ENCODE measurements at places on chromosomes 4 and X. TPM values are rescaled to one million over a fixed set of nuclear protein-coding genes. Genes with fewer than 3 reads are reported as not detected.

- DNase-seq, result no peak
These were observed 1.5 kb upstream of the COMMD8 start for GRCh38 chr4:47465004-47465403.

DNA sequence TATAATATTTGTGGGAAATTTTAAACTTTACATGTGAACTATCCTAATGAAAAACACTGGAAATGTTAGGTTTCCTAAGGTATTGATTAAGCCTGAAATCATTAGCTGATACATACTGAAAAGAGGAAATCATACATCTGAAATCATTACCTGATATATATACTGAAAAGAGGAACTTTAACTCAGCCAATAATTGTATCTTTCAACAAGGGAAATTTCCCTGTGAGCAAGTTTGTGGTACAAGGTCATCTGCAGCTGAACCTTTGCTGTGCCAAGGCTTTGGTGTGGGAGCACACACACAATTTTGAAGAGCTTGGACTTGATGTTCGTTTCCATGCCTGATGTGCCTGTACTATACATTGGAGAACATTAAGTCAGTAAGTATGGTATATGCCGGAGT, 131.9 kb upstream of the USP9X start:
- no peak for DNase-seq

DNA sequence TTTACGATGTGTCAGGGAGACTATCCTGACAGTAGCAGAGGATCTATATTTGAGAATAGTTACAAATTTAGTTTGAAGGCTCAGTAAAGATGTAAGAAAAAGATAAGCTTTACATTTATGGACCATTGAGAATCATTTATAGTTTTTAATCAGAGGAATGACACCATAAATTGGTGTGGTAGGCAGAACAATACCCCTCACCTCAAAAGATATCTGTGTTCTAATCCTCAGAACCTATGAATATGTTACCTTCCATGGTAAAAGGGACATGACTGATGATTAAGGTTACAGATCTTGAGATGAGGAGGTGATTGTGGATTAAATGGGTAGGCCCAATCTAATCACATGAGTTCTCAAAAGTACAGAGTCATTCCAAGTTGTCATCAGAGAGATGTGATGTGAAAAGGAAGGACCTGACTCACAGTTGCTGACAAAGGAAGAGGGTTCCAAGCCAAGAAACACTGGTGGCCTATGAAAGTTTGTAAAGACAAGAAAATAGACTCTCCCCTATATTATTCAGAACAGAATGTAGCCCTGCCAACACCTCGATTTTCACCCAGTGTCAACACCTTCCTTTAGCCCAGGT, 27.0 kb downstream of the EREG start:
- no peak for DNase-seq

GRCh38 chrX:103666202-103667107, 20.0 kb downstream of the MORF4L2 start:
- DNase-seq, result no peak

DNA sequence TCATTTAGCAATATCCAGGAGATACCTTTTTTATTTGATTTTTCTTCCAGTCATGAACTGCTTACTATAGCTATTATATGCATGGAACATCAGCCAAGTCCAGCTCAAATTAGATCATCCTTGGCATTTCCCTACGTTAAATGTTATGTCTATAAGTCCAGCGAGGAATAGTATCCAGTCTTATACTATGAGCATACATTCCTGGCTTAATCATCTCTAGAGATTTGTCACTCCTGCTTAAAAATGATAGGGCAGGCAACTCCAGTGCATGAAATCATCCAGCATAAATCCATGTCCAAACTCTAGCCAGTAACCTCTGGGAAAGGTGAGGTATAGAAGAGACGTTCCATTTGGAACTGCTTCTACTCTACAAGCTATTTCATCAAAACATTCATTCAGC, 126.7 kb upstream of the VCX2 start:
- no peak for DNase-seq

DNA sequence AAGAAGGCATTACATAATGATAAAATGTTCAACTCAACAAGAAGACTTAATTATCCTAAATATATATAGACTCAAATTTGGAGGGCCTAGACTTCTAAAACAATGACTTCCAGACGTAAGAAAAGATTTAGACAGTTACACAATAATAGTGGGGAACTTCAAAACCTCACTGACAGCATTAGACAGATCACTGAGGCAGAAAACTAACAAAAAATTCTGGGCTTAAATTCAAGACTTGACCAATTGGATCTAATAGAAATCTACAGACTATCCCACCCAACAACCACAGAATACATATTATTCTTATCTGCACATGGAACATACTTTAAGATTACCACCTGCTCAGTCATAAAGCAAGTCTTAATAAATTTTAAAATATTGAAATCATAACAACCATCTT, 93.3 kb upstream of the ARSJ start:
- DNase-seq, result no peak

DNA sequence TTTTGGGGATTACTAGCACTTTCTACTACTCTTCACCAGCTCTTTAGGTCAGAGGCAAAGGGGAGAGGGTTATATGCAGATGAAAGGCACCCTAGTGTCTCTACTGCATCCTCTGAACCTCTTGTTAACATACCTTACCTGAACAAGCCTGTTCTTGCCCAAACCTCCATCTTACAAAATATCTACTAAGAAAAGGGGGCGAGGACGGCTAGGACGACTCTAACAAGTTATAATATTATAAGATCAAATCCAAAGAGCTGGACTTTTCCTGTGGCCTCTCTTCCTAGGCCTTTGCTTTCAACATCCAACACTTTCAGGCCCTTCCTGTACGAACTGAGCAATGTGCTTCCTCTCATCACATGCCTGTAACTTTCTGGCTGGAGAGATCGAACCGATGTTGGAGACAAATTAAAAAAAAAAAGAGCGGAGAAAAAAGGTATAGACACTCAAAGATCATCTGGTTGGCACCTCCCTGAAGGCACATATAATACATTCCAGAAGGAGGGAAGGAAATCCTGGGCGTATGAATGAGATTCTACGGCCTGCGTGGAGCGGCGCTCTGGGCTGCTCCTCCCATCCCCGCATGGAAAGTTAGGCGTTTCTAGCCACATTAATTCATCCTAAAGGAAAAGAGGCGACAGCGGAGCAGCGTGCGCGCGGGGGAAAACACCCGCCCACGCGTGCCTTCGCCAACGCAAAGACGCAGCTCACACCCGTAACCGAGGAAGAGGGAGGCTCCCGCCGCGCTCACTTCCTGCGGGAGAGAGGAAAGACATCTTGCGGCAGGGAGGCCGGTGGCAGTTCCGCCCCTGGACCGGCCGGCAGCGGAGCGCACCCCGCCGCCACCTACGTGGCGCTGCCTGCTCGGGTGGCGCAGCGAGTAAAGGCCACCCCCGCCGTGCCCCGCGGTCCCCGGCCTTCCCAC, 808 bp downstream of the PRDM5 start:
- peak; percentile 90 for DNase-seq

- no peak for DNase-seq
These were observed 15.7 kb downstream of the HAUS3 start for GRCh38 chr4:2226261-2226660.

The ZNF630 gene
- total RNA-seq, result 2.8 TPM

All from left cardiac atrium (tissue), 4 donors.